ENCODE measurements at places on chromosomes 4 and X. TPM values are rescaled to one million over a fixed set of nuclear protein-coding genes. Genes with fewer than 3 reads are reported as not detected.

GRCh38 chrX:17931855-17932254, 70.8 kb upstream of the RAI2 start:
- no peak for DNase-seq

- no peak for DNase-seq
Measured at GRCh38 chr4:31949045-31949444, 1228.9 kb downstream of the PCDH7 start.

DNA sequence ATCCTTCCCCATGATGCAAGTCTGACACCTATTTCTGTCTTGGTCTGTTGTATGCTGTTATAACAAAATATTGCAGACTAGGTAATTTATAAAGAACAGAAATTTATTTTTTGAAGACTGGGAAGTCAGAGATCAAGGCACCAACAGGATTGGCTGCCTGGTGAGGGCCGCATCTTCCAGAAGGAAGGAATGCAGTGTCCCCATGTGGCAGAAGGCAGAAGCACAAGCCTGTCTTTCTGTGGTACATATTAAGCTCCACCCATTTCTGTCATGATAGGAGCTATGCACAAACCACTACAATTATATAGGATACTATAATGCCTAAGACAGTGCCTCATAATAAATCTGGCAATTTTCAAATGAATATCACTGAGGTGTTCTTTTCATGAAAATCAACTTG, 502.3 kb upstream of the DIAPH2 start:
- no peak for DNase-seq

DNA sequence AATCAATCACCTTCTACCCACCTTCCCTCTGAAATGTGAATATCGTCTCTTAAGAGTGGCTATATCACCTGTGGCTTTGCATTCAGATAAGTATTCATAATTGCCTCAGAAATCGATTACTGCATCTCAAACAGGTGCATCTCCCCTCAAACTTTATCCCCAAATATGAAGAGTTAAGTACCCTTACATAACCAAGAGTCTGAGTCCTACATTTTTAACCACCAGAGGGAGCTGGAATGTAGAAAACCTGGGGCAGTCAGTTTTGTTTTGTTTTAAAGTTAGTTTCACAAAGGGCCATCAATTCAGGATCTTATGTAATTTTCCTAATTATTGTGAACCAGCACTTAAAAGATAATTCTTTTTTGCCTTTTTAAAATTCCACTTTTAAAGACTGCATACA, 5.7 kb downstream of the TCEANC start:
- DNase-seq, result peak; percentile 14

- DNase-seq, result no peak
Measured at GRCh38 chrX:69192603-69193002, 27.4 kb upstream of the PJA1 start.

- no peak for DNase-seq
Measured at GRCh38 chr4:159197260-159197884, 94.5 kb downstream of the RAPGEF2 start.

DNA sequence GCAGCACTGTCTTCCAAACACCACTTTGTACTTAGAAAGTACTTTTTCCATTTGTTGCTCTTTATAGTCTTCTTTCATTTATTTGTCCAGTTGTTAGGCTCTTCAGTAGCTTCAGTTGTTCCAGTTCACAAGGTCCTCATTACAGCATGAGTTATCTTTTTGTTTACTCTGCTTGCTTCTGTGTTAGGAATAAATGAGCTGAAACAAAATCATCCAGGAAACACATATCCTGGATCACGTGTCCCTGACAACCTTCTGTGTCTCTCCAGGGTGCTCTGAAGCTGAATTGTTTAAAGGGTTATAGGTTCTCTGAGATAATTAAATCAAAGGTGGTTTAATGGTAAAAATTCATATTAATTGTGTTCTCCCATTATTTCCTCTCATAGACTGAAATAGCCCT, 19.9 kb upstream of the KLHL8 start:
- no peak for DNase-seq

DNA sequence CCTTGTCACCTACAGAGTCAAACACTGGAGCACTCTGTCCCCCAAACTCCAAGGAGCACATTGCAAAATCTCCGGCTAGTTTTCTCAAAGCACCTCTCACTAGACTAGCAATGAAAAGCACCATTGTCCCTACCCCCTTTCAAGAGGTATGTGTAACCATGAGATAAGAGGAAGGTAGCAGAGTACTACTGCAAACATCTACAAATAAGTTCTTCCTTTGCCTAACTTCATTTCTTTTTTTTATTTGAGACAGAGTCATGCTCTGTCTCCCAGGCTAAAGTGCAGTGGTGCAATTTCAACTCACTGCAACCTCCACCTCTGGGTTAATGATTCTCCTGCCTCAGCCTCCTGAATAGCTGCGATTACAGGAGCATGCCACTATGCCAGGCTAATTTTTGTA, 17.7 kb downstream of the PPP4R3C start:
- DNase-seq, result no peak

DNA sequence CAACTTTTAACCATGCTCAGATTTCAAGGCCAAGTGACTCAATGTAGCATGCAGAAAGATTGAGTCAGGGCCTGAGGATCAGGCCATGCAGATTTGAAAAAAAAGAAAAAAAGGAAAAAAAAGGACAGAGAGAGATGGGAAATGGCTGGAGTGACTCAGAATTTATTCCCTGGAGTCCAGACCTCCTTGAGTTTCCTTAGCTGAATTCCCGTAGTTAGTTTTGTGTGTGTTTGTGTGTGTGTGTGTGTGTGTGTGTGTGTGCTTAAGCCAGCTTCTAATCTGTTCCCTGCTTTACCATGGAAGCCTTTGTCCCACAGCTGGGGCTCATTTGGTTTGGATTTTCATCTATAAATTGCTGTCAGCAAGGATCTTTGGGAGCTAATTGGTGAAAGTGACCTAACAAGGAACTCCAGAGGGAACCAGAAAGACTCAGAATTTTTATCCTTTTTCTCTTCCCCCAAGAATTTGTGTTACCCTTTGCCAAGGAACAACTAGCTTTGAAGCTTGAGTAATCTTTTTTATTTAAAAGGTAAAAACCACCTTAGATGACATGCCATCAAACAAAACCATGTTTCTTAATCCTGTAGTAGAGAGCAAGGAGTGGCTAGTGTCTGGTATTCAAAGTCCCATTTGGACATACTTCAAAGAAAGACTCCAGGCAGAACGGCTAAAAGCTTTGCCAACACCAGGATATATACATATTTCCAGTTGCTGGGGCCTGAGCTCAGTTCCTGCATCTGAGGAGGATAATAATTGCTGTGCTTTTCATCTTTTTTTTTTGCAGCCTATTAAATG, 109.0 kb upstream of the DDIT4L start:
- no peak for DNase-seq

DNA sequence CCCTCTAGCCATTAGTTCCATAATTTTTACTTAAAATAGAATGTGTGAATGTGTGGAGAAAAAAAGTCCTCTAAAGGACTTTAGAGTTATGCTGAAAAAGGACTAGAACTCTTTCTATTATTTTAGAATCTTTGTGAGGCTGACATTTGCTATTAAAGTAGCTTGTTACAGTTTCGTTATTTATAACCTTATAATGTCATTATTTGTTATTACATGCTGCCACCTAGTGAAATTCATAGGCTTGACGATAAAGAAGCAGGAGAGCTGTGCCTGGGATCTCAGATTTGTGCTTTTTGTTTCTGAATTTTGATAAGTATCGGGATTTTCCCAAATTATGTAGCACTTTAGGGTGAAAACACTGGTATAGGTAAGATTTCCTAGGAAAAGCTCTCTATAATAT, 38.5 kb upstream of the TAPT1 start:
- no peak for DNase-seq

DNA sequence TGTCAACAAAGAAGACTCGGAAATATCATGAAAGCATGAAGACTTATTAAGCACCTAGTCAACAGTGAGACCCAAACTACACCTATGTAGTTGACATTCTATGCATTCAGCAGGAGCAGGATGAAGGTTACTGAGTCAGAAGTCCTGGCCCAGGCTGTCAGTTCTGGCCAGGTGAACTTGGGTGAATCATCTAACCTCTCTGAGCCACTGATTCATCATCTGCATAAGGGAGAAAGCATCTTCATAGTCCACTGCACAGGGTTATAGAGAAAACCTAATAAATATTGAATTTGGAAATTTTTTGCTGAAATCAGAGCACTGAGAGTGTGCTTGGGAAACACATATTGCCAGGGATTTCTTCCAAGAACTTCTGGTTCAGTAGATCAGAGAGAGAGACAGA, 296.0 kb upstream of the SFRP2 start:
- DNase-seq, result no peak

GRCh38 chr4:186227221-186227620, at the start of gene KLKB1:
Gene KLKB1, plus strand, starts transcription at chr4:186227507. Its CDS starts 689 bp downstream, at chr4:186228196.
- DNase-seq, result no peak

GRCh38 chr4:27742816-27743215, 882.2 kb downstream of the STIM2 start:
- DNase-seq, result no peak

DNA sequence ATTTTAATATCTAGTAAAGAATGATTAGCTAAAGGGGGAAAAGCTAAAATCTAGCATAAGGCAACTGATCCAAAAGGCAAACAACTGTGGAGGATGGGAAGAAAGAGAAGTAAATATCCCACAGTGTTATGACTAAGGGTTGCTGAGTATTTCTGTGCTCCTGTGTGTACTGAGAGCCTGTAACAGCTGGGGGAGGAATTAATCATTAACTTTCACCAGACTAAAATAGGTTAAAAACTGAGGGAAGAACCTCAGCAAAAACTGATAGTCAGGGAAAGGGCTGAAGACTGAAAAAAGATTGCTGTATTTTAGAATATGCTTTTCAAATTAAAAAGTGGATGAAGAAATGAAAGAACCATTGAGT, 365.9 kb downstream of the CXXC4 start:
- DNase-seq, result no peak

DNA sequence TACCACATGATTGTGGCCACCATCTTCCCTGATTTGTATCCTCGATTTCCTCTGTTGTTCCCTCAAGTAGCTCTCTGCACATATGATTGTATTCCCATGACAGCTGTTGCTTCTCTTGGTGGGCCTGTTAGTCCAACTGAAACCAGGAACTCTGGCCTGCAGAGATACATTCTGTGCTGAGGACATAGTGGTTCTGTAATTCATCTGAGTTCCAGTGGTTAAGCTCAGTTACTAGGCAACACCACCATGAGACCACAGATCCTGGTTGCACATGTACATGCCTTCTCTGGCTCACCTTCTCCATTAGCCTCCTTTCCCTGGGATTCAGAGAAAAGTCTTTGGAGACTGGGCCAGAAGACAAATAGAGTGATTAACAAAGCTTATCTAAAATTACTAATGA, 172.1 kb upstream of the SLC7A11 start:
- no peak for DNase-seq

GRCh38 chr4:41339812-41340809, 83.4 kb downstream of the UCHL1 start:
- DNase-seq, result no peak

- DNase-seq, result no peak
Measured at GRCh38 chr4:115515366-115515765, 401.9 kb upstream of the NDST4 start.

DNA sequence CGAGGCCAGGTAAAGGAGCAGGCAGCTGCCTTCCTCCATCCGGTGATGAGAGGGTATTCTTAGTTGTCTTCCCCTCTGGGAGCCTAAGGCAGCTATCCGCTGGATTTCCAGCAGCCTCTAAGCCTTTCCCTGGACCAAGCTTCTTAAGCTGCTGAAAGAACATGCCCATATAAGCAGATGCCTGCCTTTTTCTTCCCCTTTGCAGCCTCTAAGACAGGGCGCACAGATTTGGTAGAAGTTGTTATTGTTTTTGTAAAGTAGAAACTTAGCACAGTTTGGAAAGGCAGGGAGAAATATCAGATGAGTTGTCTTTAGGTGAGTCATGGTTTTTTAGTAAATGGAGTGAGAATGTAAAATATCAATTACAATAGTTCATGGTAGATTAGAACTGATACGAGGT, 210.8 kb downstream of the ARHGAP10 start:
- DNase-seq, result no peak

DNA sequence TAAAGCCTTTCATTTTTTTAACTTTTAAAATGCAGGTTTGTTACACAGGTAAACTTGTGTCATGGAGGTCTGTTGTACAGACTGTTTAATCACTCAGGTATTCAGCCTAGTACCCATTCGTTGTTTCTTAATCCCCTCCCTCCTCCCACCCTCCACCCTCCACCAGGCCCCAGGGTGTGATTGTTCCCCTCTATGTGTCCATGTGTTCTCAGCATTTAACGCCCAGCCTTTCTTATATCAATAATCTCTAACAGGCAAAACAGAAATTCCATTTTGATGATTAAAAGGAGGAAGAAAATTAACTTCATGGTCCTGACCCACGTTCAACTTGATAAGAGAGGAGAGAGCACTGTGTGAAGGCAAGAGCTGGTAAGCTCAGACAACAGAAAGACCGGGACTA, 75.1 kb downstream of the TSPAN5 start:
- DNase-seq, result no peak

GRCh38 chrX:107706309-107706708, 69.3 kb downstream of the TSC22D3 start:
- no peak for DNase-seq

- no peak for DNase-seq
Measured at GRCh38 chrX:2708021-2708420, 16.9 kb downstream of the CD99 start.

DNA sequence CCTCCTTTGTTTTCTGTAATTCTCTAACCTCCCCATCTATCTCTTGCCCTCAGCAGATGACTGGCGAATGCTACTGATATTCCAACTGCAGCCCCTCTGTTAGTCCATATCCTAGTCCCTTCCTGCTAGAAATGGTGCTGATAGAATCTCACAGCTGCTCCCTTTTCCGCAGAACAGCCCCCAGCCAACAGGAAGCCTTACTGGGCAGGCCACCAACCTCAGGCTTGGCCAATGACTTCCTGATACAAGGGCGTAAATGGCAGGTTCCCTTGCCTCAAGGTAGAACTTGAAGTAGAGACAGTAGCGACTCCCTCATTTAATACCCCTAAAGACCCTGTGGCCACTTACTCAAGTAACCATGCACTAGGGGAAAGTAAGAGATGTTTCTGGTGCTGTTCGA, 26.7 kb upstream of the SLC2A9 start:
- no peak for DNase-seq

DNA sequence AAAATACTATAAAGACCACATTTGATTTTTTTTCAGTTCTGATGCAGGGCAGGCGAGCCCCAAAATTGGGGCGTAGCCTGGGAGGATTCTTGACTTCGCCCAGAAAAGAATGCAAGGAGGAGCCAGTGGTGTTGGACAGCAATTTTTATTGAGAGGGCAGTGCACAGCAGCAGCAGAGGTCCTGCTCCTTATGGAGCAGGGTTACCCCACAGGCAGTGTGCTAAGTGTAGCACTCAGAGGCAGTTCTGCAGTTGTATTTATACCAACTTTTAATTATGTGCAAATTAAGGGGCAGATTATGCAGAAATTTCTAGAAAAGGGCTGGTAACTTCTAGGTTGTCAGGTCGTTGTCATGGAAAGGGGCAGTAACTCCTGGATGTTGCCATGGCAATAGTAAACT, 69.9 kb downstream of the GASK1B start:
- no peak for DNase-seq

GRCh38 chrX:73847100-73847499, 284.1 kb downstream of the CHIC1 start:
- DNase-seq, result no peak

- DNase-seq, result no peak
Measured at GRCh38 chr4:118396881-118397622, 44.2 kb upstream of the PRSS12 start.

GRCh38 chrX:35590210-35590609, 207.9 kb upstream of the MAGEB16 start:
- no peak for DNase-seq

HEPH gene
- 0.22 TPM for total RNA-seq

PAGE1 gene
- not detected for total RNA-seq

CENPVL1 gene
- total RNA-seq, result not detected

WNK3 gene
- total RNA-seq, result 1.3 TPM

TIGD4 gene
- 0.39 TPM for total RNA-seq

PDE5A gene
- total RNA-seq, result 1.0 TPM

RAB39B gene
- 36.4 TPM for total RNA-seq

SLC39A8 gene
- total RNA-seq, result 56.4 TPM

HPGDS gene
- total RNA-seq, result not detected

All from activated T-cell treated with anti-CD3 and anti-CD28 coated beads, Interleukin-2, amount 50 U/mL, for 72 hours (primary cell).